ENCODE measurements at places on chromosomes 3 and 15.

DNA sequence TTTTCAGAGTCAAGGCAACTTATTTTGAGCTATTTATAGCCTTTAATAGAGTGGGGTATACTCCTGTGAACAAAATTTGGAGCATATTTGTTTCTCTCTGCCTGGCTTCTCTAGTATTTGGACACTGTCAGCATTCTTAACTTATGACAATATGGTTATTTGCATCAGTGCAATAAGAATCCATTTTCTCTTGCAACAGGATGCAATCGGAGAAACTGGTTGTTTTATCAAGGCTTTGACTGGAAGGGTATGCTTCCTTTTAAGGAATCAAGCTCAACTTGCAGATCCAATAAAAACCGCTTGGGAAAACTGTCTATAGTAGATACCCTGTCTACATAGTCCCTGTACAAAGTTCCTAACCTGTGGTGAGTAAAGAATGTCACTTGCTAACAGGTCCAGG, 106.7 kb downstream of the DPH6 start:
- no peak for DNase-seq

DNA sequence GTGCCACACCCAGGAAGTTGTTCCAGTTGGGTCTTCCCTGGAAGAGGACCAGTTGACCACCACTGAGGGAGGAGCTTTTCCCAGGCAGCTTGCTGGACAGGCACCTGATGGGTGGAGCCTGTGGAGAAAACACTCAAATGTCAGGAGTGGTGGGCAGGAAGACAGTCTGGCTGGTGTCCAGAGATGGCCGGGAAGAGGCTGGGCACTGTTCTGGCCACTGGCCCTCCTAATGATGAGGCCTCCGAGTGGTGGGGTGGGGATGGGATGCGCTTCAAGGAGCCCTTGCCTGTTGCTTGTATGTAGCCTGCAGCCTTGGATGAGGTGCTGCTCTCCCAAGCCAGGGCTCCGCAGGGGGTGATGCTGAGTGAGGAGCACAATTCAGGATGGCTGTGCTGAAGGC, 12.3 kb downstream of the PLEKHO2 start:
- no peak for DNase-seq

GRCh38 chr15:26260517-26261133, 397.5 kb upstream of the ATP10A start:
- peak; percentile 60 for DNase-seq

GRCh38 chr15:36761132-36761847, 181.9 kb downstream of the CDIN1 start:
- DNase-seq, result no peak

DNA sequence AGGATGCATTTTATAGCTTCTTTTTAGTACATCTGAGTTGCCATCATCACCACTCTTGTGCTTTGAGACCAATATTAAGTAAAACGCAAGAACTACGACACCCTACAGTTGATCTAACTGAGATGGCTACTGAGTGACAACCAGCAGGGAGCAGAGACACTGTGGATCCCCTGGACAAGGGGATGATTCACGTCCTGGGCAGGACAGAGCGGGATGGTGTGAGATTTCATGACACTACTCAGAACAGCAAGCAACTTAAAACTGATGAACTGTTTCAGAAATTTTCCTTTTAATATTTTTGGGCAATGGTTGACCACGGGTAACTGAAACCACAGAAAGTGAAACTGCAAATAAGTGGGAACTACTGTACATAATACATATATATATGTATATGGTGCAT, 299.2 kb downstream of the ADAMTS17 start:
- DNase-seq, result no peak

DNA sequence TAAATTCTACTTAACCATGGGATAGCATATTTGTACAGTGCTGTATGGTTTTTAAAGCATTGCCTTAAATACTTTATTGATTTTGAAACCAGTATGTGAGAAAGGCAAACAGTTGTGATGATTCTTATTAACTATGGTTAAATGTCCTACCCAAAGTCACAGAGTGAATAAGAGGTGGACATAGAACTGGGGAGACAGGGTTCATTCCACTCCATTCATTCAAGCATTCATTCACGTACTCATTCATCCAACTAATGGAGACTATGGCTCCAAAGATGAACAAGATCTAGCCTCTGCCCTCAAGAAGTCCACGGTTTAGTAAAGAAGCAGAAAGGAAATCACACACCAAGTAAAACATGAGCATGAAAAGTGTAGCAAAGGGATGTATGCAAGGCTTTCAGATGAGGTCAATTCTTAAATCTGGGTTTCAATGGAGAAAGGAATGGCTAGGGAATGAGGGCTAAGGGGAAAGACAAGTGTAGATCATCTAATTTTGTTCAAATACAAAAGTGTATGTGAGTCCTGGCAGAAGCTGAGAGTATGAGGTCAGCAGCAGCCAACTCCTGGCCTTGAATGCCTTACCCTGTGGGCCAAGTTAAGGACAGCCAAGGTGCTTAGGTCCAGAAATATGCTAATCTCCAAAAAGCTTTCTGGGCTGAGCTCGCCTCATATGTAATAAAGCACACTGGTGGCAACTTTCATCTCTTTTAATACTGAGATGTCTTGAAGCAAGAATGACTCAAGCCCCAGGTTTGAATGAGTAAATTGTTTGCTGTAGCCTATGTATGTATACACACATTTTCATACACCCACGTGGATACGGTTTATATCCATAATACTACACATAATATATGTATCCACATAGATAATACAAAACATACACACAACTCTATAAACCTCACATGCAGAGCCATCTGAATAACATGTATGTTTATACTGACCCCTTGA, 4.3 kb downstream of the TNIK start:
- no peak for DNase-seq

GRCh38 chr3:62587169-62587568, 213.8 kb upstream of the FEZF2 start:
- DNase-seq, result no peak

Measured in hematopoietic multipotent progenitor cell treated with erythropoietin and hydrocortisone succinate and interleukin-3 and kit ligand, for 6 days (in vitro differentiated cells).